ENCODE measurements at places on chromosomes 3 and 15.

GRCh38 chr3:144521131-144521530, 549.5 kb downstream of the DIPK2A start:
- DNase-seq: no peak

DNA sequence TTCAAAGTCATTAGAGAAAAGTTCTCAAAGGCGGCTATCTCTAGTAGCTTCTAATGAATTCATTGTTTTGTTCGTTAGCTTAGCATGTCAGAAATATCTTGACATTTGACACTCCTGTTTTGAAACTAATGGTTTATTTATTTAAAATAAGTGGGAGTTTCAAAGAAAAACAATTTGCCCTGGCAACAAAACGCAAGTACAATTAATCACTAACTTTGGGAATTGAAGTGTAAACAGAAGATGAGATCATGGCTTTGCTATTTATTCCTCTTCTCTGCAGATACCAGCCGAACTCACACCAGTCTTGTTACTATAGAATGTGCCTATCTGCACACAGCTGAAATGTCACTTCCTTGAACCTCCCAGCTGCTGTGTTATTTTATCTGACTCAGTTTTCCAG, 27.5 kb downstream of the MASP1 start:
- no peak for DNase-seq

DNA sequence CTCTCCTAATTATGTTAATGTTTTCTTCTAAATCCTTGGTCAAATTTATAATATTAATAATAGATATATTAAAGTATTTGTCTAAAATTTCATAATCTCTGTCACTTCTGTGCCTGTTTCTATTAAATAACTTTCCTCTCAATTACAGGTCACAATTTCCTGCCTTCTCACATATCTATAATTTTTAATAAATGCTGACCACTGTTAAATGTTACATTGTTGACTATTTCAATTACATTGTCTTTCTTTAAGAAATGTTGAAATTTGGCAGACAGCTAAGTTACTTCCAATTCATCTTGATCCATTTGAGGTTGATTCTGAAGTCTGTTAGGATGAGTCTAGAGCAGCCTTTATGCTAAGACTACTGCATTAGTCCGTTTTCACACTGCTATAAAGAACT, 41.7 kb downstream of the MYL3 start:
- DNase-seq: no peak

DNA sequence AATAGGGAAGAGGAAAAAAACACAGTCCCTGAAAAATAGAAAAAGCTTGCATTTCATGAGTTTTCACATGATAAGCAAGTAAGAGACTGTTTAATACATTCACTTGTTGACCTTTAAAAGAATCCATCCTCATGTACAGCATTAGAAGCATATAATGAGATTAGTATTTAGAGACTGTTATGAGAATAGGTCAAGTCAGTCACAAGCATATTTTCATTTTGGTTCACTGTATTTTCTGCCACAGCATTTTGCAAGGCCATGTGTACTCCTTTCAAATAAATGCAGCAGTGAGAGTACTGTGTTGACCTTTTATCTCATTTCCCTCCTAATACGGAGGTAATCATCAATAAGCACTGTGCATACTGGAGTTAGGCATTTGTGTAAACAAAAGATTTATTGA, 162.2 kb upstream of the SETMAR start:
- DNase-seq: no peak

DNA sequence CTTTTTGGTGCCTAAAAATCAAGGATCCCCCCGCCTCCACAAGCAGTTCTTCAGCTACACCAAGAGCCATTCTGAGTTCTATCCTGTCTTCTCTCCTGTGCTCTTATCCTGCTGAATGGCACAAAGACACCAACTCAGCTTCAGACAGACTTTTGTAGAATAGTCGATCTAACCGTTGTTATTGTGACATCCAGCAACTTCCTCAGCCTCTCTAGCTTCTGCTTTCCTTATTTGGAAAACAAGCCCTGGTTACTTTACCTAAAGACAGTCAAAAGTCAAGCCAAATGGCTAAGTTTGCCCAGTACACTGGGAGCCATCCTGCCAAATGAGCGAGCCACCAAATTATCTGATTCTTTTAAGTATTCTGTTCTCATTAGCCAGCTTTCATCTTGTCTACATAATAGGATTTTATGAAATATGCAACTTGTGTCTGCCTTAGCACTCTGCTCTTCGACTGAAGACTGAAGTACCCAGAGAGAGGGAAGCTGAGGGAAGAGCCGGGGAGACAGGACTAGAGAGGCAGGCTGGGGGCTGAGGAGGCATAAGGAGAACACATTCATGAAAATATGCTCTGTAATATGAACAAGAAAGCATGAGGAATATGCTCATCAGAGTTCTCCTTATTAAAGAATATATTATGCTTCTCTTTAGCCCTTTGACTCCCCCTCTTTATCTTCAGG, 35.1 kb downstream of the LYZL4 start:
- DNase-seq: no peak

- DNase-seq: no peak
Measured at GRCh38 chr3:111702996-111703985, 108.1 kb upstream of the ZBED2 start.

GRCh38 chr15:33032053-33032452, 162.5 kb downstream of the FMN1 start:
- no peak for DNase-seq

GRCh38 chr3:148943506-148944205, 47.7 kb upstream of the GYG1 start:
- DNase-seq: no peak

DNA sequence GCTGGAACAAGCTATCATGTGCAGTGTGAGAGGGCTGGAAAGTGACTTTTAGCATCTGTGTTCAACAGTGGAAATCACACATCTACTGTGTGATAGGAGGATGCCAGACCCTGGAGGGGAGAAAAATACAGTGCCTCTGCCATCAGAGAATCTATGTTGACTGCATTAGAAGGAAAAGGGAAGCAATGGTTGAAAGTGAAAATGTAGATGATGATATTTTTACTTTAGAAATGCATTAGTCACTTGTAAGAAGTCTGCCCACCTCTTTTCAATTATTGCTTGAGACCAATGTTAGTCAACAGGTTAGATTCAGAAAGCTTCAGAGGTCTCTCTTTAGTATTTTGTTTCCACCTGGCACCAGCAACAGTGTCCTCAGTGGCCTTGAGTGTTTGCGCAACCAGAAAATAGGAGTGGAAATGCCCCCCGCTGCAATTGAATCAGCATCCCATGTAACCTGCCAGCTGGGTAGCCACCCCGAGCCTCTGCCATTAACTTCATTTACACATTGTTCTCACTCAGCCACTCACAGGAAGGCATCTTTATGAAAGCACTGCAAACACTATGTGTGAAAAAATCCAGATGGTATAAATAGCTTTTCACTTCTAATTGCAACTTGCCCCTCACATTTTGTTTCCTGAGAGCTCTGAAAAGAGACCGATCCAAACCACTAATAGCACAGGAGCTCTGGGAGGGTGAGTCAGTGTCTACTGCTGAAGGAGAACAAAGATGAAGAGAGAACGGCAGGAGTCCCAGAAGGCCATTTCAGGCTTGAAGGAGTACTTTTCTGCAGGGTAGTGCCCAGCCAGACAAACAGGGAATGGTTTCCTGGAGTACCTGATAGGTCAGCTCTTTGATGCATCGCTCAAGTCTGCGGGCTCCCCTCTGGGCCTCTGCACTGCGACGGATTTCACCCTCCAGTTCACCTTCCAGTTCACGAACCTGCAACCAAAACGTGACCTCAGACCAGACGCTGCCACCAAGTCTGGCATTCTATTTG, 92.1 kb downstream of the HHLA2 start:
- DNase-seq: no peak

DNA sequence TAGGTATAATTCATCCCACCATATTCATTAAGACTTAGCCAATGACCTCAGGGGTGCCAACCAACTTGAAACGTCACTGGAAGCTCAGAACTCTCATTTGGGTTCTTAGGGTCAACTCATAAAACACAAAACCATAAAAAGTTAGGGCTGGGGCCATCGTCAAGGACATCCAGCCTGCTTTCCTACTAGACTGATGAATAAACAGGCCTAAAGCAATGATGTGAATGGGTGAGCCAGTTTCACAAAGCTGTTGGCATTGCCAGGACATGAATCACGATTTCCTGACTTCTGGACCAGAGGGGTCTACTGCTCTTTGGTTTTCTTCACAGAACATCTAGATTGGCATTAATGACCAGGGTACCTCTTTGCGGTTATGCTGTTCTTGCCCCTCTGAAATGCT, 64.7 kb downstream of the EOMES start:
- DNase-seq: no peak

DNA sequence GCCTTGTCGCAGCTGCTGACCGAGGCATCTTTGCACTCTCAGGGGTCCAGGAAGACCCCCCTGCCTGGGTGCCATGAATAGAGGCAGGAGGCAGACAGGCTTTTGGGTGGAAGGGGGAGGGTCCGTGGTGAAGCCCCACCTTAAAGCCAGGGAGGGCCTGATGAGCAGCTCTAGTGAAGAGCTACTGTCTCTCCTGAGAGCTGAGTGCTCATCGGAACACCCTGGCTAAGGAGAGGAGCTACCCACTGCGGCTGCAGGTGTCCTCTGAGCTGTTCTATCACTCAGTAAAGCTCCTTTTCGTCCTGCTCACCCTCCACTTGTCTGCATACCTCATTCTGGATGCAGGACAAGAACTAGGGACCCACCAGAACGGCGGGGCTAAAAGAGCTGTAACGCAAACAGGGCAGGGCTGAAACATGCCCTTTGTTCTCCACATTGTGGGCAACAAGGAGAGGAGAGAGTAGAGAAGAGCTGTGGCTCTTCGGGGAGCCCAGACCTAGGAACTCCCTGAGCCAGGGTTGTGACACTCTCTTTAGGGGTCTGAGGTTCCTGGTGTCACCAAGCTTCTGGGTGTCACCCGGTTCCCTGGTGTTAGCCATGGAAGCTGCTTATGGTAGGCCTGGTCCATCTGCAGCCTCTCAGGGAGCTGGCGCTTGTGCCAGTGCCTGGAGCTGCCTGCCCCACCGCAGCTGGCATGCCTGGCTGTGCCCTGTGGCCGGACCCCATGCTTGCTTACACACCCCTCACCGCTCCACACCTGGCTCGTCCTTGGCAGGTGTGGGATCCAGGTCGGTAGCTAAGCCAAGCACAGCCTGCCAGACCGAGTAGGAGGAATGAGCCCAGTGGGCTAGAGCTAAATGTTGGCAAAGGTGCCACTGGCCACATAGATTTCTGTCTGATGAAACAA, 26.2 kb upstream of the TFG start:
- DNase-seq: no peak

DNA sequence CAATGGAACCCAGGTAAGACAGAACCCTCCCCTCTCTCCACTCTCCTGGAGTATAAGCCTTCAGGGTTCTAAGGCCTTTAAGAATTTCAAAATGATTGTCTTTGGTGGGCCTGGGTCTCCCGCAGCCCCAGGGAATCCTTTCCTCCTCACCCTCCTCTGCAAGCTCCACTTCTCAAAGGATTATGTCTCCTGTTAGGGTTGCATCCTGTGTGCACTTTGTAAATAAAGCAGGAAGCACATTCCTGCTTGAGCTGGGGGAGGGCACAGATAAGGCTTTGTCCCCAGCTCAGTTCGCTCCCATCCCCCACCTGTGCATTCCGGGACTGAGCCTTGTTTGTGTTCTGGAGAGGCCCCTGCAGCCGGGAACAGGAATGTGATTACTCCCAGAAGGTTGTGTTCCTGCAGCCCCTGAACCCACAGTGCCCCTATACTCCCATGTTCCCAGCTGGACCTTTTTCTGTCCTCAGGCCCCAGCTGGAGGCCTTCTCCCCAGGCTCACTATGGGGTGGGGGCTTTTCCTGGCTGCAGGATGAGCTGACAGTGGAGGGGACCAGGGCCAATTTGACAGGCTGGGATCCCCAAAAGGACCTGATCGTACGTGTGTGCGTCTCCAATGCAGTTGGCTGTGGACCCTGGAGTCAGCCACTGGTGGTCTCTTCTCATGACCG, 9.5 kb downstream of the TYRO3 start:
- DNase-seq: no peak

GRCh38 chr15:89400782-89401545, 66.3 kb upstream of the POLG start:
- no peak for DNase-seq

DNA sequence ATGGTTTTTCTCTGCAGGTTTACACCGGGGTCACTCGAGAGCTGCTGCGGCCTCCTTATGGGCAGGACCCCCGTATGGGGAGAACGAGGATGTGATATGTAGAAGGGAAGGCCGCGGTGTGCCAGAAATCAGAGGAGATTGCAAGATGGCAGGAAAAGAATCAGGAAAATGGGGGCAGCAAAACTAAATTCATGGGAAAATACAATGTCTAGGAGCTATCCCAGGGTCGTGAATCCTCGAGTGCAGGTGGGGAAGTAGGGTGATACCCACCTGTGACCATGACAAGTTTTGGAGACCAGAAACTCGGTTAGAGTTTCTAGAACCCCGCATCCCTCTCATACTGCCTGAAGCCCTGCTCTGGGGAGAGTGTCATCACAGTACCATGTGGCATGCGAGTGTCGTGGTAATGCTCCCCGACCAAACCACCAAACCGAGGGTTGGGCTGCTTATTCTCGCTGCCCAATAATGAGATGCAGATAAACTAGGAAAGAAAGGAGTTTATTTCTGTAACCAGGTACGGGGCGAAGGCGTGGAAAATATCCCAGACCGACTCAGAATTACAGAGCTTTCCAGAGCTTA, 781 bp downstream of the TRNT1 start:
- DNase-seq: no peak

- no peak for DNase-seq
Measured at GRCh38 chr3:25155652-25156471, 272.2 kb upstream of the RARB start.

- no peak for DNase-seq
Measured at GRCh38 chr3:51968170-51968775, 1.0 kb upstream of the PCBP4 start.

- DNase-seq: no peak
Measured at GRCh38 chr3:12515631-12516030, 29.7 kb downstream of the MKRN2OS start.

DNA sequence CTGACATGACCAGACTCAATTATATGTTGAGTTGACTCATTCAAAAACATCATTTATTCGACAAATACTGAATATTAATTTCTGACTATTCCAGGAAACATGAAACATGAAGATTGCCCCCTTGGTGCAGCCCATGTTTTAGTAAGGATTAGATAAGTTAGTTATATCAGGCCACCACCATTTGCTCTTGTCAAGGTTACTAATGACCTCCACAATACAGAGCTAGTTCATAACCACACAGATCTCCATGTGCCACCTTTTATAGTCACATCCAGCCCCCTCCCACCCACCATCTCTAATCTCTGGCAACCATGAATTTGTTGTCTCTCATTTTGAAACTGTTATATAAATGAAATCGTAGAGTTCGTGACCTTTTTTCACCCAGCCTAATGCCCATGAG, 15.7 kb downstream of the KLHL18 start:
- DNase-seq: no peak

GRCh38 chr15:80549191-80549590, 145.0 kb downstream of the ARNT2 start:
- no peak for DNase-seq

- no peak for DNase-seq
Measured at GRCh38 chr3:193693774-193694173, 100.8 kb downstream of the OPA1 start.
